Cortex of kidney (tissue), 1 donor: ENCODE measurements at places on chromosomes 6 and 20.

- DNase-seq = no peak
These were observed 126.9 kb downstream of the MRPL14 start for GRCh38 chr6:44000164-44000842.

DNA sequence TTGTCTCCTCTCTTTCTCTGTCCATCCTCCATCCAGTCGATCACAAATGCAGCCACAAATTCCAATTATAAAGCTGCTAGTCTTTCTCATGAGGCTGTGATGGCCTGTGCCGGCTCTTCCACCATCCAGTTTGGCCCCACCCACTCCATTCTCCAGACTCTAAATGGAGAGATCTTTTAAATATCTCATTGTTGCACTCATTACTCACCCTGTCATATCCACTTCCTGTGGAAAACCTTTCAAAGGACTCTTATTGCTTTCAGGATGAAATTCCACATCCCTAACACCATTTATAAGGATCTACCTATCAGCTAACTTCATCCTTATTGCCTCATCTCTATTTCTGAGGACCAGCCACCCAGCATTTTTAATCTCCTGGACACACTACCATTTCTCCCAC lies 70.6 kb downstream of the NRN1 start:
- DNase-seq = no peak

DNA sequence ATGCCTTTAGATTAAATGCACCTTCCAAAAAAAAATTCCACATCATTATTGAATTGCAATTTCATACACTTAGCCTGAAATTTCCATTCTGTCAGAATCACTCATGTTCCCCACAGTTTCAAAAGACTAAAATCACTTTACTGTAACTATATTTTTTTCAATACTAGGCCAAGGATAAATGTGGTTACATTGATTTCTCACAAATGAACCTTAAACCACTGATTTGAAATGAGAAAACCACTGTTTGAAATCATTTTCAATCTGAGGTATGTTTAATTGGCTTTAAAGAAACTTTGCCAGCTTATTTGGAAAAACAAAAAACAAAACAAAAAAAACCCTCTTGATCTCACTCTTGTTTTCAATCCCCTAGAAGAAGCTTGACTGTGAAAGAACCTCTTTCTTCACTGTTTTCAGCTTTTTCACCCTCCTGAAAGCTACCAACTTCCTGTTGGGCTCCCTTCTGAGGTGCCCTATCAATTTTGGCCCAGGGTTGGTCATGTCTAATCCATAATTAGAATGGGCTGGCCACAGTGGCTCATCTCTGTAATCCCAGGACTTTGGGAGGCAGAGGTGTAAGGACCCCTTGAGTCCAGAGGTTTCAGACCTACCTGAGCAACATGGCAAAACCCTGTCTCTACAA lies 242.5 kb downstream of the ADGRG6 start:
- no peak for DNase-seq

GRCh38 chr6:35736253-35736894 lies 458 bp upstream of the ARMC12 start:
- no peak for DNase-seq

DNA sequence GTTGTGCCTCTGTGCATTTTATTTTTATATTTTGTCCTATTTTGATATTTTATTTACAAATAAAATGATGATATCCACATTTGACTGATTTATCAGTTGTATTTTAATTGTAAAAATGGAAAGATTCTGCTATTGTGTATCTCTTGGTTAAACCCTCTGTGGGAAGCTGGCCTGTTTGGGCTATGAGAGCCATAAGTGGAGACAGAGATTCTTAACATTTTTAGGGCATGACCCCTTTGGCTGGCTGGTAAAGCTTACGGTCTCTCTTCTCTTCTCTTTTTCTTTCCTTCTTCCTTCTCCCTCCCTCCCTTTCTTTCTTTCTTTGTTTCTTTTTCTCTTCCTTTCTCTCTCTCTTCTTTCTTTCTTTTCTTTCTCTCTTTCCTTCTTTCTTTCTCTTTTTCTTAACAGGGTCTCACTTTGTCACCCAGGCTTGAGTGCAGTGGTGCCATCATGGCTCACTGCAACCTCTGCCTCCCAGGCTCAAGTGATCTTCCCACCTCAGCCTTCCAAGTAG lies 172.3 kb upstream of the CDYL start:
- no peak for DNase-seq
